ENCODE measurements at places on chromosomes 12 and 14.

- no peak for DNase-seq
Measured at GRCh38 chr12:63163541-63163940, 12.5 kb upstream of the AVPR1A start.

- no peak for DNase-seq
Measured at GRCh38 chr14:22896760-22897159, 13.7 kb downstream of the REM2 start.

GRCh38 chr14:32233260-32233659, 30.2 kb upstream of the RNU6-8 start:
- no peak for DNase-seq

DNA sequence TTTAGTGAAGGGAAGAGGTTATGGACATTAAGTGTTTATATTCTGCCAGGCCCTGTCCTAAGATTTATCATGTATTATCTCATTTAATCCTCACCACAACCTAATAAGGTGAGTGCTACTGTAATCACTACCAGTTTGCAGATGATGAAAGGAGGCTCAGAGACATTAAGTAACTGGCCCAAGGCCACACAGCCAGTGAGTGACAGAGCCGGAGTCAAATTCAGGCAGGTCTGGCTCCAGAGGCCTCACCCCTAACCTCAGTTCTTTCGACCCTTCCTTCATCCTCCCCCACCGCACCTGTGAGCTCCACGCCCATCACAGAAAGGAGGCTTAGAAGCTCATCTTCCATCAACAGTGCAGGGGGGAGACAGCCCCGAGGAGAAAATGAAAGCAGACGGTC, 197.3 kb downstream of the RBM19 start:
- no peak for DNase-seq

GRCh38 chr12:17528394-17528793, 561.6 kb downstream of the RERGL start:
- DNase-seq = no peak

GRCh38 chr14:104730487-104730886, 6.5 kb downstream of the ADSS1 start:
- DNase-seq = no peak
